ENCODE measurements at places on chromosomes 3 and 15. TPM values are rescaled to one million over a fixed set of nuclear protein-coding genes. Genes with fewer than 3 reads are reported as not detected.

The ADGRG7 gene
- total RNA-seq, result not detected

DNA sequence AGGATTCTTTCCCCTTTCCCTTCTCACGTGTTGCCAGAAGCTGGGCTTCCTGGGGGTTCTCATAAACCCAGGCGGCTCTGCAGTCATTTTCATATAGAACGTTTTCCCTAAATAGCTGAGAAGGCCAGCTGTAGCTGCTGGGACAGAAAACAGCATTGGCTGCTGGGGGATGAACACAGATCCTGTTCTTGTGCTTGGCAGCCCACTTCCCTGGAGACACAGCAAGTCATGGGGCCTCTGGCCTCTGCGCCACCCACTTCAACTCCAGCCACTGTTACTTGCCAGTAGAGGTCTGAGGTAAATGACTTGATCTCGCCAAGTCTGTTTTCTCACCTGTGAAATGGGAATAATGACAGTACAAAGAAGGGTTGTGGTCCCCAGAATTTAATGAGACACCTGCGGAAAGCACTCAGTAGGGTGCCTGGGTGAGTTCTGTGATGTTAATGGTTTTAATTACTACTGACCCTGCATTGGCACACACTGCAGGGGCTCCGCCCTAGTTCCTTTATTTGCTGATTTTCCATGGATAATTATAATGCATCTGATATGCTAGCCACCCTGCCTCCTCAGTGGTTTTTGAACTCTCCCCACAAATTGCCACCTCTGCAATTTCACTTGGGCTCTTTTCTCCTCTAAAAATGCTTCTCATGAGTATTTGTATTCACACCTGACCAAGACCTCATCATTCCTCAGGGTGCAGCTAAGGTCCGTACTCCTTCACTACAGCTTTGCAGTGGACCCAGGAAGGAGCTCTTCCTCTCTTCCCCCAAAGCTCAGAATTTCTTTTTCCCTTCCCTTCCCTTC, 274.7 kb downstream of the RPLP1 start:
- DNase-seq, result no peak

GRCh38 chr15:84816694-84817465, at the start of gene ALPK3:
Gene ALPK3 (plus strand): TSS chr15:84817356. CDS start chr15:84817453, 97 bp downstream.
- DNase-seq, result no peak

DNA sequence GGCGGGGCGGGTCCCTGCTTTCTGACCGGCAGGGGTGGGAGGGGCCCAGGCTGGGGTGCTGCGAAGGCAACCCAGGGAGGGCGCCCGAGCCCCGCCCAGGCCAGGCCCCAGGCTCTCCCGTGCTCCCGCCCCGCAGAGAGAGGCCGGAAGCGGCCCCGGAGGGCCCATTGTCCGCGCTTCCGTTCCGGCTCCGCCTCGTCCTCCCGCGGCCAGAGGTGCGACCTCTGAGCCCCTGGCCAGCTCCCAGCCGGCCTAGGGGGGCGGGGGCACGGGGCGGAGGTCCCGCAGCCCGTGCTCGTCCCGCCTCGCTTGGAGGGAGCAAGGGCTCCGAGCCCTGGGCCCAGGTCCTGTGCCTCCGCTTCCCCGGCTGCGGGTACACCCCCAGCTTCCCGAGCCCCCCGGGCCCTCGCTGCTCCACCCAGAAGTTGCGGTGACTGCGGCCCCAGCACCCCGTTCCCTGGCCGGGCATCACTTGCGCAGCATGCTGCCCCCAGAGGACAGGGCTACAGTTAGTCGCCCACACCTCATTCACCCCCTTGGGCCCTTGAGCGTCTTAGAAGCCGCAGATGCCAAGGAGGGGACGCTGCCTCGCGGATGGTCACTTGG, 20.4 kb upstream of the PLXND1 start:
- no peak for DNase-seq

GRCh38 chr15:56016281-56016680, 22.9 kb upstream of the NEDD4 start:
- no peak for DNase-seq

DNA sequence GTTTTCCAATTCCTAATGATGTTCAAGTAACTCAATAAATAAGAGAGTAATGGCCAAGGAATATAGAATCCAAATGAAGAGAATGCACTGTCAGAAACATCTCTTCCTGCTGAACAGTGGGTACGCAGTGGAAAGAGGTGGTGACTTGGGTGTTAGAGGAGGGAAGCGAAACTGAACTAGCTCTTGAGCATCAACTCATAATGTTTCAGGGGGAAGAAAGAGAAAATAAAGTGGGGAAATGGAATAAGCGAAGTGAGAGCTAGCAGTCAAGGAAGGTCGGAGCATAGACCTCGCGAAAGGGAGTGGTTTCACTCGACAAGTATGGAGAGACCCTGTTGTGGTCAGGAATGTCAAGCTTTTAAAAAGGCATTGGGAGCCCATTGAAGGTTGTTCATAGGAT, 309.5 kb downstream of the GAP43 start:
- no peak for DNase-seq
